Activated T-cell treated with anti-CD3 and anti-CD28 coated beads for 1 hour (primary cell): ENCODE measurements at places on chromosomes 7 and 10.

GRCh38 chr7:29391262-29391661, 172.4 kb upstream of the PRR15 start:
- DNase-seq, result no peak

GRCh38 chr10:69290993-69291392, 12.7 kb downstream of the HK1 start:
- no peak for DNase-seq

DNA sequence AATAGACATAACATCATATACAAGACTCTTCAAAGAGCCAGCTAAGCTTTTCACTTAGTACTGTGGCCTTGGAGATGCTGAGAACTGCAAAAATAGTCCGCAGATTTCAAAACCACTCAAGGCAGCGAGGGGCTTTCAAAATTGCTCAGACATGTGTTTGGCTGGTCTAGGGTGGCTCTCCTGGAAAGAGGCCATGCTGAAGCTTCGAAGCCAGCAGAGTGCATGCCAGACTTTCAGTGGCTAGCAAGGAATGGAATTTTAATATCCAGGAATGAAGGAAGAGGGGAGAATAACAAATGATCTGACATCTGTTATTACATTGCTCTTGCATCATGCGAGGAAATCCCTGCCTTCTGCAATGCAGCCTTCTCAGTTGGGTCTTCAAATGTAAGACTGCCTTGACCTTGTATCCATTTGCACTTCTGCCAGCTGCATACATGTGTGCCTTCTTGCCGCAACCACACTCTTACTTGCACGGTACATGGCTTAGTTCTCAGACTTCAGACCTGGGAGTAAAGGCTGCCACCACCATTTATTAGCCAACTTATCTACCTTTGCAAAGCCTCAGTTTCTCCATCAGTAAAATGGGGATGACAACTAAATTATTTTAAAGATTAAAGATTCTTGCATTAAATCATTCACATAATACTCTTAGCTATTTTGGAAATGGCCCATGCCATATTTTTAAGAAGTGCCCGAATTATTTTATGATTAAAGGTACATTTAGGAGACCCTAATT, 55.9 kb downstream of the ITIH5 start:
- DNase-seq, result no peak

GRCh38 chr7:112579388-112579787, 98.6 kb downstream of the LSMEM1 start:
- DNase-seq, result no peak

GRCh38 chr10:18294633-18295032, 154.4 kb downstream of the CACNB2 start:
- no peak for DNase-seq

GRCh38 chr10:130231251-130231741, 95.1 kb downstream of the GLRX3 start:
- DNase-seq, result no peak

DNA sequence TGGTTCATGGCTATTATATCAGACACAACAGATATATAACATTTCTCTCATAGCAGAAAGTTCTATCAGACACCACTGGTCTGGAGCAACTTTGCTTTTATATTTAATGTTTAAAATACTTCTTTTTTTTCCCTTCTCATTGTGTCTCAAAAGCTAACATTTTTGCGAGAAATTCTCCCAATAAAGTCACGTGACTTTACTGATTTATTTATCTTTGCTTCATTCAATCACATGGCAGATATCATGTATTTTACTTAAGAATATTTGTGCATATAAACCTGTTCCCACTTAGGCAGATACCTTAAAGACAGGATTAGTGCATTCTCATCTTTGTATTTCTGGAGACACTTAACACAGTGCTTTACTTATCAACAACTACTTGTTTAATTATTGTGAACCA, 1093.1 kb upstream of the LRRN3 start:
- DNase-seq, result no peak

DNA sequence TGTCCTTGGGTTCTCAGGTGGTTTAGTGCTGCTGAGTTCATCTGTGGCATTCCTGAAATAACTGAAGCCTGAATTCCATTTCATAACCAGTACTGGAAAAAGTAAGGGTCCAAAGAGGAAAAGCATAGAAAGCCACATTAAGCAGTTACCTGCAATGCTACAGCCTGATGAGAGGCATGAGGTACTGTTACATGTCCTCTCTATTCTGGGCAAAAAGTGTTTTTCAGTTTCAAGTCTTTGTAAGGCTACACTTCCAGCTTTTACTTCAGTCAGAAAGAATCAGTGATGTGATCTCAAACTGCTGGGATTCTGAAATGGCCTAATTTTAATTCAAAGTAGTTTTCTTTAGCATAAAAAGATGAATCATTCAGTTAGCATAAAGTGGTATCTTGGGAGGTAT, 369.5 kb downstream of the PHF14 start:
- no peak for DNase-seq

DNA sequence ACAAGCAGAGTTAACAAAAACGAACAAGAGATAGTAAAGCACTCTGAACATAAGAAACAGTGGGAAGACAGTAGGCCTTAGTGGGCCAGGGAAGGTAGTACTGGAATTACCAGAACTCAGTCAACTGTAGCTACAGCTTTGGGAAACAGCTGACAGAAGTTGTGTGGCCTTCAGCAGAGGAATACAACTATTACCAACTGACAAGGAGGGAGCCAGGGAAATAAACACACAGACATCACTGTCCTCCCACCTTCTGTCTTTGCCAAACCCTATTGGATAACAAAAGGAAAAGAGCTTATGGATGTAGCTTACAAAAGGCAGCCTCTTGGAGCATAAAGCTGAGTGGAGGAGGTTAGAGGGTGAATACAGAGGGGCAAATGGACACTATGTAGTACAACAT, 15.4 kb downstream of the MICU1 start:
- DNase-seq, result no peak

- DNase-seq, result no peak
Measured at GRCh38 chr10:57952741-57953140, 315.0 kb downstream of the IPMK start.
